Lung microvascular endothelial cell (primary cell): ENCODE measurements at places on chromosomes 13 and 19. TPM values are rescaled to one million over a fixed set of nuclear protein-coding genes. Genes with fewer than 3 reads are reported as not detected.

GRCh38 chr13:98910501-98910951 is 67.3 kb downstream of the DOCK9 start:
- peak; percentile 97 for DNase-seq

- peak; percentile 77 for DNase-seq
Observed at GRCh38 chr19:7928741-7929701, 3.1 kb upstream of the CTXN1 start.

- DNase-seq = peak; percentile 83
Observed at GRCh38 chr19:4556597-4557127, 2.8 kb downstream of the SEMA6B start.

LGI4 gene
- total RNA-seq = not detected in 2 replicates

DNA sequence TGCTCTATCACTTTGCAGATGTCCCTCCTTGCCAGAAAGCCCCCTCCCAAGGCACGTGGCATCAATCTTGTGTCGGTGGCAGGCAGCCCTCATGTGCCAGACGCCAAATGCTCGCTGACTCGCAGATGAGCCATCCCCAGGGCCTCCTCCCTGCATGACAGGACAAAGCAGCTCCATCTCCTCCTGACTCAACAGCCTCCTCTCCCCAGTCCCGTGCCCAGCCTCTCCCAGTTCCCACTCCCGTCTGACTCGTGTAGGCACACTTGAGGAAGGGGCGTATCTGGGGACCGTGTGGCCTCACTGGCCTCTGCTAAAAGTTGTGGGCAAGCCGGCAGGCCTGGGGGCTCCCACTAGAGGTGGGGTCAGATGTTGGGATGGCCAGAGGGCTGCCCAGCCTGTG is 133.6 kb downstream of the STK24 start:
- DNase-seq = peak; percentile 63

DNA sequence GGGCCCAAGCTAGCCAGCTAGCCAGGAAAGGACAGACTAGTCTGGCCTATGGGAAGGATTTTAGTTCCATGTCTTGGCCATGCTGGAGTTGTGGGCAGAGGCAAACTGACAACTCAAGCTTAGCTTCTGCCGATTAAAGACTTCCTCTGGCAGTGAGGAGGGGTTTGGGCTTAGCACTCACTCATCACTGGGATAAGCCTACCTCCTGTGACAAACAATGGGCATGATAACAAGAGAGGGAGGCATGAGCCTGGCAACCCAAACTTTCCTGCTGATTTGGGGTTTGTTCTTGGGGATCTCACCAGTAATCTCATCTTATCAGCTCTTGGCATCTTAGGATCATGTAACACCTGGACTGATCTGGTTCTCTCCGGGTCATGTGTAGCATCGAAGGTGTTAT is 83.6 kb downstream of the KL start:
- no peak for DNase-seq

GRCh38 chr13:38656699-38657098 is 30.2 kb upstream of the FREM2 start:
- no peak for DNase-seq

LYPD5 gene
- 0.22 and 0.40 TPM in 2 replicates for total RNA-seq

MBD3L3 gene
- not detected in 2 replicates for total RNA-seq

- no peak for DNase-seq
Observed at GRCh38 chr19:29683009-29683408, 17.7 kb downstream of the PLEKHF1 start.

DNA sequence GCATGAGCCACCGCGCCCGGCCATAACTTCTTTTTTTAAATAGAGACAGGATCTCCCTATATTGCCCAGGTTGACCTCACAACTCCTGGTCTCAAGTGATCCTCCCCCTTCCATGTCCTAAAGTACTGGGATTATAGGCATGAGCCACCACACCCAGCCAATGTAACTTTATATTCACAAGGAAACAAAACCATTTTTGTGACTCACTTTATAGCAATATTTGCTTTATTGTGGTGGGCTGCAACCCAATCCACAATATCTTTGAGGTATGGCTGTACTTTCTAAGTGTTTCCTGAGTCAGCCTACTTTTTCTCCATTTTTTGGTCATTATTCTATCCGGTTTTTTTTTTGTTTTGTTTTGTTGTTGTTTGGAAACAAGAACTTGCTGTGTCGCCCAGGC is 7.9 kb upstream of the ZIM3 start:
- DNase-seq = no peak

DNA sequence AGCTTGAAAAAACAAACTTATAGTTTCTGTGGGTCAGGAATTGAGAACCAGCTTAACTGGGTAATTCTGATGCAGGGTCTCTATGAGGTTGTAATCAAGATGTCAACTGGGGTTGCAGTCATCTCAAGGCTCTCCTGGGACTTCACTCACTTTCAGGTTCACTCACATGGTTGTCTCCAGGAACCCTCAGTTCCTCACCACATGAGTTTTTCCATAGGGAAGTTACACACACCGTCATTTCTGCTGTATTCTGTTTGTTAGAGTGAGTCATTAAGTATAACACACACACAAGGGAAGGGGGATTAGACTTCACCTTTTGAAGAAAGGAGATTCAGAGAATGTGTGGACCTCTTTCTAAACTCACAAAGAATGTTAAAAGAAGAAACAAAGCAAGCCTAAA is 34.9 kb upstream of the MLNR start:
- DNase-seq = peak; percentile 47

DNA sequence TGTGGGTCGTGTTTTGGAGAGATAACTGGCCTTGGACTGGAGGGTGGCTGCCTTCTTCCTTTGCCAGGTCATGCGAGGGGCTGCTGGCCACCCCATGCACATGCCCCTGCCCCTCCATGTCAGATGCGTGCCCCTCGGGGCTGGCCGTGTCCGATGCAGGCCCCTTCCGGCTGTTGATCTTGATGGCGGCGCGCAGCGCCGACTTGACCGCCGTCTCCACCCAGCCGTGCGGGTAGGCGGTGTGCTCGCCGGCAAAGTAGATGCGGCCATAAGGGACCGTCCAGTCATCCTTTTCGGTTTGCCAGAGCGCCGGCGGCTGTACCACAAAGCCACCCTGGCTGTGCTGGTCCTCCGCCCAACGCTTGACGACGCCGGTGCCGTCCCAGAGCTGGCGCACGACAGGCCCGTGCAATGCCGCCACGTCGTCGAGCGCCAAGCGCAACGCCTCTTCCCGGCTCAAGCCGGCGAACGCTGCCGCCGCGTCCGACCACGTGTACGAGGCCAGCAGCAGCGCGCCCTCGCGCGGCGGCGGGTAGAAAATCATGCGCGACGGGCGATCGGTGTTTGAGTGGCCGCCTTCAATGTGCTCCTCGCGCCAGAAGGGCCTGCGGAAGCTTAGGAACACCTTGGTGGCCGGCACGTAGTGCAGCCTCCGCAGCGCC is 6.9 kb downstream of the IL4I1 start:
- peak; percentile 79 for DNase-seq

NXNL1 gene
- total RNA-seq = not detected in 2 replicates

GRCh38 chr19:11142528-11143171 is 12.9 kb downstream of the SPC24 start:
- peak; percentile 95 for DNase-seq

GRCh38 chr13:30457306-30457891 is 8.3 kb downstream of the HMGB1 start:
- no peak for DNase-seq

TMEM255B gene
- total RNA-seq = 42.7 and 55.8 TPM in 2 replicates

DNA sequence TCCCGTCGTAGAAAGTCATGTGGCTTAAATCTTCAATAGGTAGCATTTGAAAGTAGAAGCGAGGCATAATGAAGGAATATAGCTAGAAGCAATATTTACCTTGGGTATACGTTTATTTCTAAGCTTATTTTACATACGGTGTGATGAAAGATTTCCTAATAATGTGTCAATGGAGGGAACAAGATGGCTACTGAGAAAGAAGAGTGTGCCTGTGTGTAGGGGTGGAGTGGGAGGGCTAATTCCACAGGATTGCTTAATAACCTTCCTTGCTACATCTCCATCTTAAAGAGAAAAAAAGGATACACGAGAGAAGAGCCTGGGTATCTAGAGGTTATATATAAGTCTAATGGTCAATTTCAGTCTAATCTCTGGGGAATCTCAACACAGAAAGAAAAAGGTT is 2.0 kb downstream of the SPART start:
- DNase-seq = no peak

- DNase-seq = no peak
Observed at GRCh38 chr13:73278186-73278585, 219.4 kb downstream of the KLF5 start.

DNA sequence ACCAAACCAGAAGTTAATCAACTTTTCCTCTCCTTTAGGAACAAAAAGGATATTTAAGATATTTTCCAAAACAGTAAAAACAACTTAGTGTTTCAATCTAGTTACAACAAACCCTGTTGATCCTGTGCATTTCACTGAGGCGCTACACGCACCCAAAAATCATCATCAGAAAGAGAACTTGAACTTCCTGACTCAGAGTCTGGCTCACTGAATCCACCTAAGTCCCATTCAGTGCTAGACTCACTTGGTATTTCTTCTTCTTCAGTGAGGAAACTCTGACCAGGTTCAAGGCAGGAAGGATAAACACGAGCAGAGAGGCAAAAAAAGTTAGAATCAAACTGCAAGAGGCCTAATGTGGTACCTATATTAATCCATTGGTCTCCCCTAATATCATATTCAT is 2.2 kb downstream of the KBTBD6 start:
- no peak for DNase-seq

DNA sequence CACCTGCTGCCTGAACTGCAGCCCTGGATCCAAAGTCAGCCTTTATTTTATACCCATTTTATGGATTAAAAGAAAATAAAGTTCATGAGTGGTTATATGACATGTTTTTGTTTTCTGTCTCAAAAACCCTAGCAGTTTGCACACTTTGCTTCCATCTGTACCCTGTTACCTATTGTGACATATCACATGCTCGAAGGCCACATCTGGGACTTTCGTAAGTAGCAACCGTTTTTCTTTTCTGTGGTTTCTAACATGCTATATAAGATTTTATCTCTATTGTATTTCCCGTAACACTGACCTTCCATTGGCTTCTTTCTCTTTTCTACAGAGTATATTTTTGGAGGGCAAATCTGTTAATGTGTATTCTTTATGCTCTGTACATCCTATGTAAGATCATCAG is 1007.2 kb downstream of the PCDH9 start:
- no peak for DNase-seq

DNA sequence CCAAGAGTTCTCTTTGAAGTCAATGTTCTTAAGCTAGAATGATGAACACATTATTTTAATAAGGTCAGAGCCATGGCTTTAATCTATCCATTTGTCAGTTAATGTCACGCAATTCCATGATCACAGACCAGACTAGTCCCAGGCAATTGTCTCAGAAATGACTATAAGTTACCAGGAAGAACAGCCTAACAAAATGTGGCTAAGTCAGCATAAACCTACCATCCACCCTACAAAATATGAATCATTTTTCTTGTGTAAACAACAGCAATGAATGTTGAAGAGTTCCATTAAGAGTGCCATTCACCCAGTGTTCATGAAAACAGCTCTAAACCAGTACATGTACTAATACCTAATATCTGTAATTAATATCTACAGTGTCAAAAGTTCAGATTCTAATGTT is 127.5 kb downstream of the KCTD12 start:
- no peak for DNase-seq

GRCh38 chr19:19096641-19097627 is 33.1 kb downstream of the SLC25A42 start:
- DNase-seq = no peak

DNA sequence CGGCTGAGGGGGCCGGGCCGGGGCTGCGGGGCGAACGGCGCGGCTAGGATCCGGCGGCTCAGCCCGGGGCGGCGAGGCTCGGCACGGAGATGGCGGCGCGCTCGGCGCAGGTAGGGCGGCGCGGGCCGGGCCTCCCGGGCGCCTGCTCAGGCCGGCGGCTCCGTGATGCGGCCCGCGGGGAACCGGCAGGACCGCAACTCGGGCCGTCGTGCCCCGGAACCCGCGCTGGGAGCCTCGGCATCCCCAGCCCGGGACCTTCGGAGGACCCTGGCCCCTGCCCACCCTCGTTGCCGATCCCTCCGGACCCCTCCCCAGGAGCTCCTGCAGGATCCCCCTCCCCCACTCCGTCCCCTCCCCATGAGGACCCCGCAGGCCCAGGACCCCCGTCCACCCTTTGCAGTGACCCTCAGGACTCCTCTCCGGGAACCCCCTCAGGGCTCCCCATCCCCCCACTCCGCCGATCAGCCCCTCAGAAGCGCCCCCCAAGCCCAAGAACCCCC is 304 bp downstream of the EVI5L start:
- DNase-seq = no peak

DNA sequence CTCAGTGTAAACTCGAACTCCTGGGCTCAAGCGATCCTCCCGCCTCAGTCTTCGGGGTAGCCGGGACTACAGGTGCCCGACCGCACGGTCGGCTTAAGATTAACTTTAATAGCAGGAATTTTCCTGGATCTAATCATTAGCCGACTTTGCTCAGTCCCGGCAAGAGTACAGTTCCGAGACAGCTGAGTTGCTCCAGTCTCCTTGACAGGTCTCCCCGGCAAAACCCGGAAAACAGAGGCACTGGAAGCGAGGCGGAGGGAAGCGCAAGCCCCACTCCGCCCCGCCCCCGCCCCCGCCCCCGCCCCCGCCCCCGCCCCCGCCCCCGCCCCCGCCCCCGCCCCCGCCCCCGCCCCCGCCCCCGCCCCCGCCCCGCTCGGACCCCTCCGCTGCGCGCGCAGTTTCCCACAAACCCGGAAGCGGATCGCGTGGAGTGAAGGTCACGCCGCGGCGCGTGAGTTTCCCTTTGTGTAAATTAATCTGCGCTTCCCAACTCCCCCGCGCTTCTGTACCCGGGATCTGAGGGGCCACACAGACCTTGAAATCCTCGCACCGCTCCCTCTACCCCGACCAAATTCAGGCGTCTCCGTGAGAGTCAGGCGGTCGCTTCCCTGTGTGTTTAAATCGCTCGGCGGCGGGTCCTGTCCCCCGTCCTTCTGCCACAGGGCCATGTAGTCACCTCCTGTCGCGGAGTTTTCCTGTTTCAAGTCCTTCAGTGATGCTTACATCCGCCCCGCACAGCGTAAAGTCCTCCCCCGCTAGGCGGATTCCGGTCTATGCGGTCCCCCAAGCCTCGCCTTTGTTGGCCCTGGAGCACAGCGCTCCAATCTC is at the start of gene ZNF480:
TSS of gene ZNF480 (plus strand) at position 397 of the 828 bp plus-strand sequence. CDS start 3,244 bp downstream, outside the sequence.
- DNase-seq = peak; percentile 90

ZNF560 gene
- under 0.01 TPM in 2 replicates for total RNA-seq

GRCh38 chr13:32427852-32428580 is at the start of gene N4BP2L1:
N4BP2L1 (minus strand) TSS chr13:32428130; CDS start chr13:32428082, 48 bp downstream.
- DNase-seq = peak; percentile 81

GRCh38 chr13:114194853-114195252 is 15.8 kb downstream of the CFAP97D2 start:
- no peak for DNase-seq

- DNase-seq = no peak
Observed at GRCh38 chr13:31116224-31116623, 45.5 kb downstream of the HSPH1 start.

SHANK1 gene
- 0.22 TPM in 1 of 2 replicates, not detected in the other for total RNA-seq

DNA sequence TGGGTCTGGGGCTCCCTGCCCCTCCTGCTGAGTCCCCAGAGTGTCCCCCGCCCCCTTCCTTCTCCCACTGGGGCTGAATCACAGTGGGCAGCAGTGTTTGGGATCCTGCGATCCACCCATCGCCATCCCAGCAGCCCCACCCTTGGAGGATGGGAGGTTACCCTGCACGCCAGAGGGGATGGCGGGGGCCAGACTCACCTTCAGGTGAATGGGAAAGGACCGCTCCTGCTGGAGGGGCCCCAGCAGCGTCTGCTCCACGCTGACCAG is 569 bp downstream of the DLEU7 start:
- DNase-seq = no peak

CALR3 gene
- not detected in 2 replicates for total RNA-seq
